Mesenteric fat pad (tissue), 1 donor: ENCODE measurements at places on chromosomes 16 and 17. TPM values are rescaled to one million over a fixed set of nuclear protein-coding genes. Genes with fewer than 3 reads are reported as not detected.

MT1B gene
- not detected for total RNA-seq

DNA sequence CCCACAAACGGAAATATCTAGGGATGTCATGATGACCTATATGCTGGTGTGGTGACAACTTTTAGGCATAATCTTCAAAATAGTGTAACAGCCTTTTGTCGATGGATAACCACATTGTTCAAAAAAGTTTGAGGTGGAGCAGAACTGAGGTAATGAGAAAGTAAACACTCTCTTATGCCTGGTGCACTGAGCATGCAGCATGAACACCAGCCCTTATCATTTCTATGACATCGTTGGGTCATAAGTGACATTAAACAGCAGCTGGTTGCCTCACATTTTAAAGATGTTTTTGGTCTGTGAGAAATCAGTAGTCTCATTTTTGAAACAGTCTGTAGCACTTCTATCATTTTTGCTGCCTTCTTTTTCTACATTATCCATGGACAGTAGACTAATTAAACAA is 1.8 kb downstream of the KRT23 start:
- no peak for DNase-seq

- DNase-seq: no peak
These were observed 49.8 kb downstream of the WDR45B start for GRCh38 chr17:82598256-82599119.

GRCh38 chr17:28480278-28480677 is 6.8 kb downstream of the SLC13A2 start:
- no peak for DNase-seq

- DNase-seq: no peak
These were observed 8.6 kb downstream of the KRT40 start for GRCh38 chr17:40975516-40975915.

DNA sequence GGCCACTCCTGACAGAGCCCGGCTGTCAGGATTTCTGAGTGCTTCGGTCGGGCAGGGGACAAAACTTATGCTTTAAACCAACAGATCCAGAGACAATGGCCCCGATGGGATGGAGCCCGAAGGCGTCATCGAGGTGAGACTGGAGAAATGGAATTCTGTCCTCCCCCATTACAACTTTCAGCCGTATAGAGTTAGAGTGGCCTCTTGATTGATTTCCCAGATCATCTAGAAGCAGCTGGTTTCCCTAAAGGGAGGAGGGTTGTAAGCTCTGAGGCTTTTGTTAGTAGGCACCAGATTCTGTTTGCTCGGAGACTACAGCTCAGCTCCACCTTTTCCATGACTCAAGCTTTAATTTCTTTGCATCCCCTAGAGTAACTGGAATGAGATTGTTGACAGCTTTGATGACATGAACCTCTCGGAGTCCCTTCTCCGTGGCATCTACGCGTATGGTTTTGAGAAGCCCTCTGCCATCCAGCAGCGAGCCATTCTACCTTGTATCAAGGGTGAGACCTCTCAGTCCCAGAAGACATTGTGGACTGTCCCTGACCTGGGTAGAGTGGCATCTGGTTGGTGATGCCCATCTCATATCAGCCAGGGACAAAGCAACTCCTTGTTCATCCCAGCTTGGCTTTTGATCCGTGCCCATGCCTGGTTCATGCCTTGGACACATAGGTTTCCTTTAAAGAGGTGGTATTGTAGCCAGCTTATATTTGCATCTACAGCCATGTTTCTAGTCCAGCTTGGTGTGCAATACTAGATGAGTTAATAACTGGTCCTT is 5.1 kb upstream of the CD68 start:
- no peak for DNase-seq

GRCh38 chr17:50630524-50631194 is 4.0 kb upstream of the ABCC3 start:
- DNase-seq: no peak

GRCh38 chr16:87968541-87968940 is 17.3 kb downstream of the BANP start:
- DNase-seq: no peak

GRCh38 chr16:19874851-19875546 is 9.6 kb downstream of the GPRC5B start:
- no peak for DNase-seq

- DNase-seq: no peak
These were observed 22.1 kb downstream of the MAP1LC3B start for GRCh38 chr16:87414251-87414680.
